Immature natural killer cell (primary cell): ENCODE measurements at places on chromosomes 5 and 9. TPM values are rescaled to one million over a fixed set of nuclear protein-coding genes. Genes with fewer than 3 reads are reported as not detected.
A peak's percentile ranks its signal among the peaks of the same experiment; 100 is the strongest.

CCL28 gene
- 8.6 TPM for polyA plus RNA-seq

MEIKIN gene
- 0.72 TPM for polyA plus RNA-seq

PCDHA10 gene
- not detected for polyA plus RNA-seq

PGM5 gene
- 1.2 TPM for polyA plus RNA-seq

CDH9 gene
- not detected for polyA plus RNA-seq

ALDOB gene
- polyA plus RNA-seq = not detected

DRD1 gene
- polyA plus RNA-seq = not detected

PROB1 gene
- polyA plus RNA-seq = 1.4 TPM

IFNA2 gene
- polyA plus RNA-seq = not detected

C7 gene
- polyA plus RNA-seq = not detected

FAM53C gene
- polyA plus RNA-seq = 32.1 TPM

DAB2IP gene
- 1.1 TPM for polyA plus RNA-seq

GRCh38 chr9:132238026-132238972 is 76.4 kb downstream of the NTNG2 start:
- no peak for DNase-seq
- no peak overlapping the region for H3K27ac ChIP-seq
- peaks cover 9% of the 10 kb centered on the region for H3K27me3 ChIP-seq
- no peak overlapping the region for H3K4me3 ChIP-seq
- H3K36me3 ChIP-seq = no peaks in the 10 kb centered on the region
- H3K4me1 ChIP-seq = peaks cover 8% of the 10 kb centered on the region

GRCh38 chr5:543755-544674 is 19.8 kb upstream of the SLC9A3 start:
- peaks cover 9% of the 10 kb centered on the region for H3K27me3 ChIP-seq
- no peaks in the 10 kb centered on the region for H3K36me3 ChIP-seq
- H3K4me1 ChIP-seq = peaks cover 28% of the 10 kb centered on the region
- peak; percentile 37 for DNase-seq
- peak overlapping the region; percentile 79 for H3K27ac ChIP-seq

DNA sequence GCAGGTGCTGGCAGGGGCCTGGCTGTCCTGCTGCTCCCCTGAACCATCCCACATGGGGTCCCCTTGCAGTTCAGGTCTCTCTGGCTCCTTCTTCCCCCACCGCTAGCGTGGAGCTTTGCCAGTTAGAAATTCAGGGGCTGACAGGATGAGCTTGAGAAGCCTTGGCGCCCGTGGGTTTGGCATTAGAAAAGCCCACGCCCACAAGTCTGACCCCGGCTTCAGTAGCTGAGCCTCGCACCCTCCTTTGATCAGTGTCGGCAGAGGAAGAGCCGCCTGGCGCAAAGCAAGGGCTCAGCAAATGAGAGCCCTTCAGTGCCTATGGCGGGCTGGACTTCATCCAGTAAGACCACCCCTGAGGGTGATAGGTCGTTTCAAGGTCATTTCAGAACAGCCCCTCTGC is 30.1 kb upstream of the NCS1 start:
- H3K36me3 ChIP-seq = peaks cover 5% of the 10 kb centered on the region
- no peak overlapping the region for H3K27ac ChIP-seq
- peaks cover 18% of the 10 kb centered on the region for H3K27me3 ChIP-seq
- no peak overlapping the region for H3K4me3 ChIP-seq

GRCh38 chr5:136054142-136055019 is 25.6 kb downstream of the TGFBI start:
- no peaks in the 10 kb centered on the region for H3K36me3 ChIP-seq
- no peaks in the 10 kb centered on the region for H3K27me3 ChIP-seq
- no peak overlapping the region for H3K4me3 ChIP-seq
- H3K27ac ChIP-seq = no peak overlapping the region

- no peak for DNase-seq
- peaks cover 37% of the 10 kb centered on the region for H3K4me1 ChIP-seq
- H3K27ac ChIP-seq = no peak overlapping the region
- no peak overlapping the region for H3K4me3 ChIP-seq
- no peaks in the 10 kb centered on the region for H3K27me3 ChIP-seq
Observed at GRCh38 chr5:75522025-75522424, 10.3 kb downstream of the POLK start.

DNA sequence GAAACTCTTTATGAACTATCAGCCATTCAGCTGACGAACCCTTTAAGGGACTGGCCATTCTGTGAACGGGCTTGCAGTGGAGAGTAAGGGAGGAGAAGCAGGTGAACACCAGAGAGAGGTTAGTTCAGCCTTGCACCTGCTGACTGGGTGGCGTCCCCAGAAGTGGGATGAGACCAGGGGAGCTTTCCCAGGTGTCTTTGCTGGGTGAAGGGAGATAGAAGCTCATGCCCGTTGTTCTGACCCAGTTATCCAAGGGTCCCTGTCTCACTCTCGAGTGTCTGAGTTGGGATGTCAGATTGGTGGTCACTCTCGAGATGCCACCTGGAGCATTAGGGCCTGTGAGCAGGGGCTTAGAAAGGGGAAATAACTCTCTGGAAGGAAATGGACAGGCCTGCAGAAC is 68.7 kb downstream of the MSX2 start:
- no peaks in the 10 kb centered on the region for H3K4me1 ChIP-seq
- H3K27ac ChIP-seq = no peak overlapping the region
- no peak overlapping the region for H3K4me3 ChIP-seq
- H3K36me3 ChIP-seq = no peaks in the 10 kb centered on the region
- peaks cover 12% of the 10 kb centered on the region for H3K27me3 ChIP-seq

DNA sequence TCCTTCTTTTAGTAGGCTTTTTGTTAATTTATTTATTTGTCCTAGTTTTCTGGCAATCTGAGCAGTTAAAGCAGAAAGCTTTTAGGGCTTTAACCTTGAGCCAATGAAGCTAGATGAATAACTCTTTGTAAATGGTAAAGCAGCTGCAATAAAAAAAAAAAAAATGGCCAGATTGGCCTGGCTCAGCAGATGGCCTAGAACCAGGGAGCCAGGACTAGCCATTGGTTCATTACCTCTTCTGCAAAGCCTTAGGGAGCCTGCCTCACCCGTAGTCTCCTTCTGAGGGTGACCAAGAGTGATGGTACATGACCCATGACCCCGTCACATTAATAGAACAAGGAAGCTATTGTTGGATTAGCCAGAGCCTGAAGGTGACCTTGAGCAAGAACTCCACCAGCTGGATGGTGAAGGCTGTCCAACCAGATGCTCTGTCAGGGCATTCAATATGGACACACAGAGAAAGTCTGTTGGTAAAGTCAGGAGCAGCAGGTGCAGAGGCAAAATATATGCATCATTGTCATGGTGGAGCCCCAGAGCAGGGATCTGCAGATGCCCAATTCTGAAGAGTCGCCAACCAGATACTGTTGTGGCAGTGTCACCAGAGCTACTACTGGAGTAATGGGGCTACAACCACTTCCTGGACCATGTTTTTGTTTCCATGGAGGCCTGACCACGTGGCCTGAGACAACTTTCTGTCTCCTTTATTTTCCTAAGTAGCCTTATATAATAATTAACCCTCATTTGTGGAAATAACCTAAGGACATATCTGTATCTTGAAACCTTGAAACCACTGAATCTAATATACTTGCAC is 100.7 kb downstream of the MTX3 start:
- no peak overlapping the region for H3K27ac ChIP-seq
- DNase-seq = no peak
- H3K27me3 ChIP-seq = no peaks in the 10 kb centered on the region
- no peak overlapping the region for H3K4me3 ChIP-seq
- no peaks in the 10 kb centered on the region for H3K4me1 ChIP-seq

- H3K4me1 ChIP-seq = no peaks in the 10 kb centered on the region
- no peak for DNase-seq
- no peaks in the 10 kb centered on the region for H3K36me3 ChIP-seq
Observed at GRCh38 chr9:17453751-17454150, 125.1 kb upstream of the SH3GL2 start.

GRCh38 chr5:7671381-7671993 is 179.4 kb downstream of the CFAP90 start:
- no peak for DNase-seq
- no peaks in the 10 kb centered on the region for H3K4me1 ChIP-seq
- no peak overlapping the region for H3K27ac ChIP-seq
- peaks cover 2% of the 10 kb centered on the region for H3K27me3 ChIP-seq

GRCh38 chr9:116162241-116162781 is 8.7 kb downstream of the PAPPA start:
- no peaks in the 10 kb centered on the region for H3K4me1 ChIP-seq
- H3K27ac ChIP-seq = no peak overlapping the region
- no peak for DNase-seq
- H3K27me3 ChIP-seq = peaks cover 6% of the 10 kb centered on the region
- no peak overlapping the region for H3K4me3 ChIP-seq
- H3K36me3 ChIP-seq = no peaks in the 10 kb centered on the region

GRCh38 chr5:37787742-37788141 is 52.1 kb downstream of the GDNF start:
- DNase-seq = no peak
- H3K27me3 ChIP-seq = peaks cover 10% of the 10 kb centered on the region
- H3K27ac ChIP-seq = no peak overlapping the region
- H3K4me3 ChIP-seq = no peak overlapping the region
- H3K36me3 ChIP-seq = no peaks in the 10 kb centered on the region

GRCh38 chr5:140391732-140392131 is 9.9 kb upstream of the ANKHD1 start:
- DNase-seq = no peak
- H3K36me3 ChIP-seq = peaks cover 5% of the 10 kb centered on the region
- no peak overlapping the region for H3K4me3 ChIP-seq
- no peak overlapping the region for H3K27ac ChIP-seq
- no peaks in the 10 kb centered on the region for H3K4me1 ChIP-seq

DNA sequence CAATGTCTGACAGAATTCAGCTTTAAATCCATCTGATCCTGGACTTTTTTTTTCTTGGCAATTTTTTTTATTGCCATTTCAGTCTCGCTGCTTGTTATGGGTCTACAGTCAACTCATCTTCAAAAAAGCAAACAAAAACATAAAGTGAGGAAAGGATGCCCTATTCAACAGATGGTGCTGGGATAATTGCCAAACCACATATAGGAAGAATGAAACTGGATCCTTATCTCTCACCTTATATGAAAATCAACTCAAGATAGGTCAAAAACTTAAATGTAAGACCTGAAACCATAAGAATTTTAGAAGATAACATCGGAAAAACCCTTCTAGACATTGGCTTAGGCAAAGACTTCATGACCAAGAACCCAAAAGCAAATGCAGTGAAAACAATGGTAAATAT is 389.1 kb upstream of the ST8SIA4 start:
- no peak overlapping the region for H3K27ac ChIP-seq
- no peak for DNase-seq
- H3K36me3 ChIP-seq = no peaks in the 10 kb centered on the region
- no peaks in the 10 kb centered on the region for H3K27me3 ChIP-seq
- H3K4me3 ChIP-seq = no peak overlapping the region

DNA sequence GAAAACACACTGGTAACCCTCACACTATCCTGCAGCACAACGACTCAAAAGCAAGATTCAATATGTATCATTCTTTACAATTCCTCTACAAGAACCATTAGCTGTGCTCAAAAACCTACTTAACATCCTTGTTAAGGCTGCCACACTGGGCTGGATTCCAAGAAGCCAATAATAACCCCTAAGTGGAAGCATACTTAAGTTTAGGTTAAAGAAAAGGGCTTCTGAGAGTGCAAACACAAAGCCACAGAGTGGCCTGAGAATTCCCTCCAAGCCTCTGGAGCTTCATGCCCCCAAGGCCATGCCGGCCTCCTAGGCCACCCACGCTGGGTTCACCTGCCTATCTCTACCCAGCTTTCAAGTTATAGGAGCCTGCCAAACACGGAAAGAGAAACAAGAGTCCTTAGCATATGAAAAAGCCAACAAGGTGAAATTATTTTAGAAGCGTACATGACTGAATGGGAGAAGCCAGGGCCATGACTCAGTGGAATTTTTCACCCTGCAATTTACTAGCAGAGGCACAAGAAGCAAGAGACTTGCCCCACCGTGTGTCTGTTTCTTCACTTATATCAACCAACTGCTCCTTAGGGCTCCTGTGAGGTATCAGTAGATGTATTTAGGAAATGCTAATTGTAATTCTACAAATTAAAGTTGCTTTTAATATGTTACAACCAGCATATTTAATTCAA is 293.0 kb downstream of the SPOCK1 start:
- H3K27ac ChIP-seq = no peak overlapping the region
- no peak overlapping the region for H3K4me3 ChIP-seq
- H3K36me3 ChIP-seq = no peaks in the 10 kb centered on the region
- no peaks in the 10 kb centered on the region for H3K27me3 ChIP-seq

- peak; percentile 17 for DNase-seq
- H3K27ac ChIP-seq = peak overlapping the region; percentile 98
Observed at GRCh38 chr5:65926893-65927292, 518 bp downstream of the ERBIN start.

- H3K4me3 ChIP-seq = no peak overlapping the region
- DNase-seq = no peak
- no peak overlapping the region for H3K27ac ChIP-seq
- H3K36me3 ChIP-seq = peaks cover 10% of the 10 kb centered on the region
- no peaks in the 10 kb centered on the region for H3K4me1 ChIP-seq
- no peaks in the 10 kb centered on the region for H3K27me3 ChIP-seq
Observed at GRCh38 chr9:125496313-125496834, 210.6 kb downstream of the MAPKAP1 start.

GRCh38 chr5:77599679-77600078 is 38.8 kb downstream of the OTP start:
- H3K27ac ChIP-seq = no peak overlapping the region
- peaks cover 11% of the 10 kb centered on the region for H3K27me3 ChIP-seq
- H3K4me1 ChIP-seq = no peaks in the 10 kb centered on the region

- H3K4me3 ChIP-seq = no peak overlapping the region
- H3K4me1 ChIP-seq = no peaks in the 10 kb centered on the region
- H3K27me3 ChIP-seq = peaks cover 4% of the 10 kb centered on the region
- no peaks in the 10 kb centered on the region for H3K36me3 ChIP-seq
Observed at GRCh38 chr9:122204055-122204454, 24.7 kb downstream of the LHX6 start.
